ENCODE measurements at places on chromosomes 2 and 18. TPM values are rescaled to one million over a fixed set of nuclear protein-coding genes. Genes with fewer than 3 reads are reported as not detected.

The CCL20 gene
- 3.4 TPM for total RNA-seq

The DBI gene
- total RNA-seq: 131 TPM

GRCh38 chr2:19886261-19886660 is 15.5 kb downstream of the TTC32 start:
- DNase-seq: no peak

DNA sequence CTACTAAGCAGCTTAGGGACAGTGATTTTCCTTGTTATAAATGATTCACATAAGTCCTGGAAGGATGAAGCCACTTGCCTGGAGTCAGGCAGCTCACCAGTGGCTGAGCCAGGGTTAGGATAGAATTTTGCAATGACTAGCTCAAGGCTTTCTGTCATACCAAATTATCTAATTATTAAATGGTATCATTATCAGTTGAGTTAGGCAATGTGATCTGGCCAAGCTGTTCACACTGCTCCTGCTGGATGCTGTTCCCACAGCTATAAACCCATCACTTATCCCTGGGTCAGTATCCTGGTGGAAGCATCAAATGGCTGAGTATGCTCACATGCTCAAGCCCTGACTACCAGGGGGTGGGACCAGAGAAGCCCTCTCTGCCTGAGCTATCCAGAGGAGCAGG is 235.2 kb downstream of the MTX2 start:
- no peak for DNase-seq

Data from activated naive CD4-positive, alpha-beta T cell treated with anti-CD3 and anti-CD28 coated beads, Interleukin-2, amount 50 U/mL, for 72 hours (primary cell).